ENCODE measurements at places on chromosomes 5 and 9.
A peak's percentile ranks its signal among the peaks of the same experiment; 100 is the strongest.

GRCh38 chr9:5718296-5719032, 89.6 kb downstream of the RIC1 start:
- DNase-seq: no peak

GRCh38 chr5:55771175-55771655, 33.4 kb downstream of the DDX4 start:
- DNase-seq: no peak

- peak; percentile 16 for DNase-seq
Observed at GRCh38 chr9:20396509-20396908, 225.8 kb downstream of the MLLT3 start.

DNA sequence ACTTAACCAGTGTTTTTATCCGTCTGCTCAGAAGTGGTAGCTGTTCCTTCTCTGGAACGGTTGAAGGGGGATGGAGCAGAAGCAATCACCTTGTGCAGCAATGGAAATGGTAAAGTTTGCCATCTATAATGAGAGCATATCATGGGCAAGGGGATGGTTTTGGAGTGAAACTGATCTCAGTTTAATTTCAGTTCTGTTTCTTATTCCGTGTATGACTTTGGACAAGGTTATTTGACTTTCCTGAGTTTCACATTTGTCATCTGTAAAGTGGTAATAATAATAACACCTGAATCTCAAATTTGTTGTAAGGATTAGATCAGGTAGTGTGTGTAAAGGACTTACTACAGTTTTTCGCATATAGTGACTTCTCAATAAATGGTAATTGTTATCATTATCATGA, 106.1 kb downstream of the PCSK1 start:
- DNase-seq: no peak

DNA sequence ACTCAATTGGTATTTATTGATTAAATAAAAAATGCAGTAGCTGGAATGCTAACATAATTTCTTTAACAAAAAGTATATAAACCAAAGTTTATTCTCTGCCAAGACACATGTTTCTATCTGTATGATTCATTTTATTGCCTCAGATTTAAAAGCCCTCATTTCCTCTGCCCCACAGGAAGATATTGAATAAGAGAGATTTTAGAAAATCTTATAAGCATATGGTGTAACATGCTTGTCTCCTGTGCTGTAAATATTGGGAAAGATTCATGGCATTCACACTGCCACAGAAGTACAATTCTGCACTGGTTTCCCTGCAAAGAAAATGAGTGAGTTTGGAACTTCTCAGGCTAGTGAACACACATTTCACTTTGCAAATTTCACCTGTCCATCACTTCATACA, 134.9 kb upstream of the FBXL7 start:
- DNase-seq: no peak

DNA sequence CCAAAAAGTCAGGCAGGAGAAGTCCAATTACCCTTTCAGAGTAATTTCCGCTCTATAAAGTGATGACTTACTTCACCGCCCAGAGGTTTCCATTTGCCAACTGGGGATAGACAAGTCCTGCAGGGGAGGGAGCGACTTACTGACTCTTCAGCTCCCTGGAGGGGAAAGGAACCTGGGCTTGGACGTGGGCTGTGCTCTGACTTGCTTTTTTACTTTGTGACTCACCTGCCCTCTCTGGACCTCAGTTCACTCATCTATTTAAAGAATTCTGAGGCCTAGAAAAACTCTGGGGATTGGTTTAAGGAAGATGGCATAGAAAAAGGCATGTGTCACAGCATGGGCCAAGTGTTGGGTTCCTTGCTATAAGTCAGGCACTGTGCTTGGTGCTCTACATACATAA, 180.4 kb upstream of the TRIM32 start:
- DNase-seq: no peak

DNA sequence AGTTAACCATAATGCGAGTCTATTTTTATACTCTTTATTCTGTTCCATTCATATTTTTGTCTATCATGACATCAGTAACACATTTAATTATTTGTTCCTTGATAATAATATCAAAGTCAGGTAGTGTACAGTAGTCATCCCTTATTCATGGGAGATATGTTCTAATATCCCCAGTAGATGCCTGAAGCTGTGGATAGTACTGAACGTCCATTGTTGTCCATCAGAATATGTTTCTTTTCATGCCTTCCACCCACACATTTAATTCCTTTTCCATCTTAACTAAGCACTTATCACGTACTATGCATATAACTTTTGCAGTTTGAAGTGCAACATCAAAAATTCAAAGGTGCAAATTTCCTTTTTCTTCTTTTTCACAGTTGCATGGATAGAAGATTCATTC, 53.6 kb downstream of the FER start:
- no peak for DNase-seq

DNA sequence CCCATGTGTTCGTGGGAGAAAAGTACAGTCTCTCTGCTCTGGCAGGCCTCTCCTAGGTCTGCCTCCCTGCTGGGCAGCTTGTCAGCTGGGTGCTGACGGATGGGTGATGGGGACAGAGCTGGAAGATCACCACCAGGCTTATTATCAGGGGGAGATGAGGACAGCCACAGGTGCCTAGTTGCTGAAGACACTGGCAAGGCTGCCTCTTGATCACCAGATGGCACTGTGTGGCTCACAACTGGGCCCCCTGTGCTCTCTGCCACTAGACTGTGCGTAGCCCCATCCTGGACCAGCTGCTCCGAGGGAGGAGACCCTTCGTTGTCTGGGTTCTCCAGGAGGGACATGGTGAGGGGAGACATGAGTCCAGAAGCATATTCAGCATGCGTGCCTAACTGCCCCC, 73.0 kb downstream of the KIF24 start:
- no peak for DNase-seq

DNA sequence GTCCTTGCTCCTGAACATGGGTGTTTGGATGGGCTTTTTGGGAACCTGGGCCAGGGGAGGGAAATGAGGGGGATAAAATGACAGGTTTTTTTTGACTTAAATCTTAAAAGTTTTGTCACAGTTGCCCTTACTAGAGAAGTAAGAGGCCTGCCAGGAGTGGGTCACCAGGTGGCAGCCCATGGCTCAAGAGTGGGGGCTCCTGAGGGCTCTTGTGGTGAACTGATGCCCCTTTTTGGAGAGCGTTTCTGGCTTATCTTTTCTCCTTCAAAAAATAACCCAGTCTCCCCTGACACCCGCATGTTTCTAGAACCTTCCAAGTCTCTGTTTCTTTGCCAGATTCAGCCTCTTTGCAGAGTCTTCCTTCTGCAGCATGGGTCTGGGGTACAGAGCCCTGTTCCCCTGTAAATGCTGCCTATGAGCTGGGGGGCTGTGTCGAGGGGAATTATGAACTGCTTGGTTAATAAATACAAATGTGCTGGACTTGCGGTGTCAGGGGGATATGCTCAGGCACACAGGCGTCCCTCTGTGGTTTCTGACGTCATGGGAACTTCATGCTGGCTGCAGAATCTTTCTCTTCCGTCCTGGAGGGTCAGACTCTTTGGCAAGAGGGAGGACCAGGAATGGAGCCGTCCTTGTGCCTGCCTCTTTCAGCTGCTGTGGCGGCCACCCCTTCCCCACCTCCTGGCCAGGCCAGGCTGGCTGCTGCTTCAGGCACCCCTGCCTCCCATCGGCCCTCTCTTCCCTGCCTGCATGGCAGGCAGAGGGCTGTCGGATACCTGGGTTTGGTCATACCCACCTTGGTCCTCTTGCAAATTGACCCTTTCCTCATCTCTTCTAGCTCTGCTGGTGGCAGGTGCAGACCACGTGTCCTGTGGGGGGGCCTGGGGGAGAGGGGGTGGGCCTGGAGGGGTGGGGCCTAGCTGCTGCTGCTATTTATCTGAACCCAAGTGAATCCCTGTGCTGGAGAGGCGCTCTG, 30.1 kb downstream of the PTPA start:
- DNase-seq: peak; percentile 44

GRCh38 chr5:158516521-158516920, 583.2 kb downstream of the EBF1 start:
- DNase-seq: no peak

- DNase-seq: no peak
Observed at GRCh38 chr5:94431696-94432095, 186.7 kb downstream of the KIAA0825 start.

- no peak for DNase-seq
Observed at GRCh38 chr9:121232251-121232650, 30.6 kb upstream of the RAB14 start.

DNA sequence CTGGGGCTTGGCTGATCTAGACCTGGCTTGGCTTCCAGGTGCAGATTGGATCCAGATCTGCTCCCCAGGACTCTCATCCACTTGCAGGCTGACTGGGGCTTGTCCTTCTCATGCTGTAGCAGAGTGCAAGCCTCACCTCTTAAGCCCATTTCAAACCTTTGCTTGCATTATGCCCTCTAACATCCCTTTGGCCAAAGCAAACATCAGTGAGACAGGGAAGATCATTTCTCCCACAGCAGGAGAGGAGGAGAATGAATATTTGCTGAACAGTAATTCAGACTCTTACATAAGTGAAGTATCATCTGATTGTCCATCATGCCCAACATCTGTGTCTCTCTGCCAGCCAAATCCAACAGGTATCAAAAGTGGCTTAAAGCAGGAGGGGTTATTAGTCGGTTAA, 194.9 kb downstream of the C9orf152 start:
- DNase-seq: no peak

DNA sequence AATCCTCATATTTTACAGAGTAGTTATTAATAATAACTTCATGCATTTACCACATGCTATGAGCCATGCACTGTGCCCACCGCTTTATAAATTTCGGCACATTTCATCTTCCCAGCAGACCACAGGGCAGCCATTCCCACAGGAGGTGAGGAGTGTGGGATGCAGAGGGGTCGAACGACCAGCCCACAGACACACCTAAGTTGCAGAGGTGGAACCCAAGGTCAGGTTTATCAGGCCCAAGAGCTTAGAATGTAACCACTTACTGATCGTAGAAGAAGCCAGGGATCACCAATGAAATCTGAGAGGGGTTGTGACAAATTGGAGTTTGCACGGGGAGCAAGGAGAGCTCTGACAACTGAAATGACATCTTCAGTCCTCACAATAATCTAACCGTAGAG, 303.0 kb upstream of the MSX2 start:
- DNase-seq: no peak

GRCh38 chr9:131274674-131275331, 1.5 kb downstream of the FAM78A start:
- DNase-seq: peak; percentile 58

DNA sequence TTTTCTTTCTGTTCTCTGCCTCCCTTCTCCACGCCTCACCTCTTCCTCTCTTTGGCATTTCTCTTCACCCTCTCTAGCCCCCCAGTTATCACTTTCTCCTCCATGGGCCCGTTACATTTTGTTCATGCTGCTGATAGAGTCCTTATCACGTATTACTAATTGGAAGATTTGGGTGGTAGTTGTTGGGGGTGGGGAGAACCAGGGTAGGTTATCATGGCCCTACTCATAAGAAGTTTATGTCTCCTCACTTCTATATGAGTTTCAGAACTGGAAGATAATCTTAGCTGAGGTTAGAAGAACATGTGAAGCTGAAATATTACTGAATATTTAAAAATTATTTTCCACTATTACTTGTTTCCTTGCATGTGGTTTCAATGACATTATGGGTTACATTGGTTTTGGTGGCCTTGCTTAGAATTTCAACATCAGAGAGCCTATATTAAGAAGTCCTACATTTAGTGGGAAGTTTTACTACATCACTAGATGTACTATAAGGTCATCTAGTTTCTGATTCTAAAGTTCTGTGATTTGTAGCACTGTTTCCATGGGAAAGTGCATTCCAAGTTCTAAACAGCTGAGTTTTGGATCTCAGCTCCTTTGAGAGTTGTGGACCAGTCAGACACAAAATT, 36.8 kb downstream of the PIP5K1B start:
- no peak for DNase-seq

DNA sequence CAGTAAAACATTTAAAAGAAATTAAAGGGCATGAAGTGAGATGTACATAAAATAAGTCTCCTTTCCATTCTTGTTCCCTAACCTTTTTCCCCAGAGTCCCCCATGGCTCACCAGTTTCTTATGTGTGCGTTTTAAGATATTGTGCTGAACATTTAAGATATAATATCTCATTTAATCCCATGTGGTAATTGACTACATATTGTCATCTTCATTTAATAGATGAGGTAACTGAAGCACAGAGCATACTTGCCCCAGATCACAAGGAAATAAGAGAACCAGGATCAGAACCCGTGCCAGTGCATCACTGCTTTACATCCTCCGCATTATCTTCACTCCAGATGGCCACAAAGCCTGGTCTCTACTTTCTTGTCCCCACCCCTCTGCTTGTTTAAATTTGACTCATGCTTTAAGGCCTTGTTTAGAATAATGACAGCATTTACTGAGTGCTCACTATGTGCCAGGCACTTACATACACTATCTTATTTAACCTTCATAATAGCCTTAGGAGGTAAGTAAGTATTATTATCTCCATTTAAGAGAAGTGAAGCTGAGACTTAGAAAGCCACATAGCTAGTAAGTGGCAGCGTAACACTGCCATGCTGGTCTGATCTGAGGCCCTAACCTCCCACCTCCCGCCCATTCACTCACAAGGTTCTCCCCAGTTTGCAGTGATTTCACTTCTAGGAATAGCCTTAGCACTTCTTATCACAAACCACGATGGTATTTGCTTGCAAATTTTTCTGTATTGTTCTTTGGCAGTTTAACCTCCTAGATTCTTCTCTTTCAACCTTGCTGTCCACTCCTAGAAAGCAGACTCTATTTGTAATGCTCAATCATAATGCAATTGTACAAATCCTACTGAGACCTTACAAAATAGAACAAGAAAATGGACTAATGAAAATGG, 78.4 kb upstream of the IL6ST start:
- DNase-seq: no peak

GRCh38 chr9:69333716-69334115, 8.7 kb downstream of the ENTREP1 start:
- DNase-seq: no peak

- DNase-seq: no peak
Observed at GRCh38 chr9:16405421-16405820, 465.0 kb downstream of the BNC2 start.

Data from activated CD4-positive, alpha-beta memory T cell treated with anti-CD3 and anti-CD28 coated beads for 36 hours (primary cell).